CD14-positive monocyte (primary cell): ENCODE measurements at places on chromosomes 12 and 14.

- DNase-seq = no peak
Observed at GRCh38 chr12:122311696-122312095, 45.4 kb upstream of the VPS33A start.

DNA sequence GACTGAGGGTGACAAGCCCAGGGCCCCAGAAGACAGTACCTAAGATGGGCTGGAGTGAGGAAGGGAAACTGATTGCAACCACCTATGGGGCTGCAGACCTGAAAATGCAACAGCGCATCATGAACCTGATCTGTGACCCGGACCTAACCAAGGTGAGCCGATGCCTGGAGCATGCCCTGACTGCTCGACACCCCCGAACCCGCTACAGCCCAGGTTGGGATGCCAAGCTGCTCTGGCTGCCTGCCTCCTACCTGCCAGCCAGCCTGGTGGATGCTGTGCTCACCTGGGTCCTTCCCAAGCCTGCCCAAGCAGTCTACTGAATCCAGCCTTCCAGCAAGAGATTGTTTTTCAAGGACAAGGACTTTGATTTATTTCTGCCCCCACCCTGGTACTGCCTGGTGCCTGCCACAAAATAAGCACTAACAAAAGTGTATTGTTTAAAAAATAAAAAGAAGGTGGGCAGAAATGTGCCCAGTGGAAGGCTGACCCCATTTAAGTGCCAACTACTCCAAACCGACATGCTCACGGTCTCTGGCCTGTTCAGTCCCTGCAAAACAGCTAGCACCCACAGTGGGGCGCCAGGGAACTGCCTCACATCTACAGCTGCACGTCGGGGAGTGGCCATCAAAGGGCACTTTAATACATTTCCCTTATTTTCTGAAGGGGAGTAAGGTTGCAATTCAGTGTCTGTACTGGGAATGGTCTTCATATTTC lies 4.2 kb downstream of the RDH5 start:
- DNase-seq = peak; percentile 68

DNA sequence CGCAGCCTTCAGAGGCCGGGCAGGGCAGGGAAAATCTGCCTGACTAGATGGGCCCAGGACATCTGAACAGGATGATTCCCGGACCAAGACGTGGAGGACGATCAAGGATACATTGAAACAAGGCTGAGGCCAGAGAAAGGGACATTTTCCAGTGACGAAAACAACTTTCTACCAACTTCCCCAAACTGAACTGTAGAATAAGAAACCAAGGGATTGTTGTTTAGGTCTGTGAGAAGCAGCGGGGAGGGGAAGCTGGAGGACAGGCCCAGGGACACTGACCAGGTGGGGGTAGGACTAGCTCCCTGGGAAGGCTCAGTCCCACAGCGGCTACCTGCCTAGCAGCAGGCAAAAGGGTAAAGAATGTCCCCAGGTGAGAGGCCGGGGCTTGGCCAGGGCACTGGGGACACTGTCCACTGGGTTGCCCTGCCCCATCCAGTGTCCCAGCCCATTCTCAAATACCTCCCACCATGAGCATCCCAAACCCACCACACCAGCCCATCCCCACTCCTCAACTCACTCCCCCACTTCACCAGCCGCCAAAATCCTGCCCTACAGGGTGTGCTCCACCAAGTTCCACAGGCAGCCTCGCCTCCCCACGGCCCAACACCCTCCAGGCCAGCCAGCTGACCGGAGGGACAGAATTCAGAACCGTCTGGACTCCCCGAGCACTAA lies 995 bp downstream of the TNFRSF1A start:
- peak; percentile 80 for DNase-seq

- no peak for DNase-seq
Observed at GRCh38 chr14:102239231-102239630, 65.7 kb downstream of the MOK start.

- no peak for DNase-seq
Observed at GRCh38 chr12:5305425-5305824, 126.5 kb upstream of the NTF3 start.

DNA sequence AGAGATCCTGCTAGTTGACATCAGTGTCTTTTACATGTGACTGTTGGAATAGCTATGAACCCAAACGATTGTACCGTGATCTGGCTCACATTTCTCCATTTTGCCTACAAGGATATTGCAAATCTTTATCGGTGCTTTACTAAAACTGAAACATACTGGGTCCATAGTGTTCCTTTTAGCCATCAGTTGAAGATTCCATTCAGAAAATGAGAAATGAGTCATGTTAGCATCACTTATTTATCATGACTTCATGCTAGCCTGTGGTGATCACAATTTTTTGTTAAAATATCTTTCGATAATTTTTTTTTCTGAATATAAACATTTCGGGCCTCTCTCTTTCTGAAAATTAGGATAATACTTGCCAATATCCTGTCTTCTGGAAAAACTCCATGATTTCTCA lies 210.3 kb downstream of the EGLN3 start:
- DNase-seq = no peak

DNA sequence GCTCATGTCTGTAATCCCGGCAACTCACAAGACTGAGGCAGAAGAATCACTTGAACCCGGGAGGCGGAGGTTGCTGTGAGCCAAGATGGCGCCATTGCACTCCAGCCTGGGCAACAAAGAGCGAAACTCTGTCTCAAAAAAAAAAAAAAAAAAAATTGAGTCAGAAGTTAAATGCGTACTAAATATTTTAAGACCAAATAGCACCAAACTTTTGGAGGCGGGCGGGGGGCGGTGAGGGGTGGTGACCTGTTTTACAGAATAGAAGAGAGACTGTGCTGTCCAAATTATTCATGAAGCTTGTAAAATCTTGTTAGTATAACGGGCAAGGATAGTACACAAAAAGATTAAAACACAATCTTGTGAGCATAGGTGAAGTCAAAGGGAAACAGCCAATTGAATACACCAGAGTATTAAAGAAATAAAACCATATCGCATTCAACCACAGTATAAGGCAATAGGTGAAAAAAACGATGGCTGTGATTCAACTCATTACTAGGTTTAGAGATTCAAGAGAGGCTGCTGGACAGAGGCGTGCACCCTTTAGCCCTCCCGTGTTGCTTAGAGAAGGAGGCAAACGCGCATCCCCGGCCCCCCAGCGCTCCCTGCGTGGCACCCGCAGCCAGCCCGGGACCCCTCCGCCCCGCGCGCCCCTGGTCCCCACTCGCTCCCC lies 571 bp downstream of the ZNF891 start:
- no peak for DNase-seq

DNA sequence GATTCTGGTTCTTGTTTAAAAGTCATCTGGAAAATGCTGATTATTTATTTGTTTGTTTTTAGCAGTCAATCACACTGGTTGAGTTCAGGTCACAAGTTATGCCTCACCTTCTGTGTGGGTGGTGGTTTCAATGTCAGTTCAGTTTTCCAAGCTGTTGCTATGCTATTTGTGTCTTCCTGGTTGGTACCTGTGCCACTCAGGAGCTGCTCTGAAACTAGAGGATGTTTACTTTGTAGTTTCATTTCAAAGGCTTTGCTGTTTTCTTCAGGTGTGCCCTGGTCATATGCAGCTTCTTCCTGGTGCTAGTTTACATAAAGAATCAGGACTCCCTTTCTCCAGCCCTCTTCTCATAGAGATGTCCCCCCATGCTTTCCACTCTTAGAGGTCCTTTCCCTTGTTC lies 75.7 kb upstream of the PPP4R3A start:
- DNase-seq = no peak

DNA sequence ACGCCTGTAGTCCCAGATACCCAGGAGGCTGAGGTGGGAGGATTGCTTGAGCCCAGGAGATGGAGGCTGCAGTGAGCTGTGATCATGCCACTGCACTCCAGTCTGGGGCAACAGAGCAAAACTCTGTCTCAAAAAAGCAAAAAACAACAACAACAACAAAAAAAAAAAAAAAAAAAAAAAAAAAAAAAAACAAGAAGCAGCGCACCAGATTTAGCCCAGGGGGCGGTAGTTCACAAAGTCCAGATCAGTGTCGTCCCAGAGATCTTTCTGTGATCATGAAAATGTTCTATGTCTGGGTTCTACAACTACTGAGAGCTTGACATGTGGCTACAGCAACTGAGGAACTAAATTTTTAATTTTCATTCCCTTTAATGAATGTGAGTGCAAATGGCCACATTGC lies 27.4 kb downstream of the OAS2 start:
- DNase-seq = no peak

GRCh38 chr12:18658829-18659228 lies 79.0 kb downstream of the PLCZ1 start:
- DNase-seq = no peak

- no peak for DNase-seq
Observed at GRCh38 chr12:574475-575128, 88.6 kb downstream of the NINJ2 start.

DNA sequence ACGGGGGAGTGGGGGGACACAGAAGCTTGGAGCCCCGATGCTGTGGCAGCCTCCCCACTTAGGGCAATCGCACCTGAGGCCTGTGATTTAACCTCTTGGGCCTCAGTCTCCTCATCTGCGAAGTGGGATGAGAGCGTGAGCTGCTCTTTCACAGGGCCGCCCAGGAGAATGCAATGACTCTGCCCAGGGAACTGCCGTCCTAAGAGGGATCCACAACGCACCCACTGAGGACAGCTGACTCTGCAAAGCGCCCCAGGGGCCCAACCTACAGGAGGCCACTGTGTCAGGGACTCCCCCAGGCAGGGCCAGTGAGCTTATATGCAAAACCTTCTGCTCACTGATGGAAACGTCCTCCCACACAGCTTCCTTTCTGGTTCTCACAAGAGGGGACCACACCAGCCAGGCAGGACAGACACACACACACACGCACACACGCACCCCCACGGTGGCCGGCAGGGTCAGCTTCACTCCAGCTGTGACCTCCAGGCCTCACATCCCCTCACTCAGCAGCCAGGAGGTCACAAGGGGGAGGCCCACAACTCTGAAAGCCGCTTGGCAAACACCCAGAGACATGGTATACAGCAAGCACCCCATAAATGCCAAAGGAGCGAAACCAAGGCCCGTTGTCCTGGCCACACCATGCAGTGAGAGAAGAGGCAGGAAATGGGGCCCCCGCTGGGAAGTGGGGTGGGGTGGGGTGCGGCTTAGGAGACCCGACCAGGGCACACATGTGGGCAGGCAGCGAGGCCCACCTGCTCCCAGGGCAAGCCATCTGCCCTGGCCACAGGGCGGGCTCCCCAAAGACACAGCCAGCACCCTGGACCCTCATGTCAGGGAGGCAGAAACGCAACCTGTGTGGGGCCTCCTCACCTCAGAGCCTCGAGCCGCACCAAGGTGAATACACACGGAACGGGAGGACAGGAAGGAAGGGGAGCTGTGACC lies 73.3 kb downstream of the NCOR2 start:
- DNase-seq = peak; percentile 27

- no peak for DNase-seq
Observed at GRCh38 chr12:47856094-47856493, 36.4 kb upstream of the HDAC7 start.

DNA sequence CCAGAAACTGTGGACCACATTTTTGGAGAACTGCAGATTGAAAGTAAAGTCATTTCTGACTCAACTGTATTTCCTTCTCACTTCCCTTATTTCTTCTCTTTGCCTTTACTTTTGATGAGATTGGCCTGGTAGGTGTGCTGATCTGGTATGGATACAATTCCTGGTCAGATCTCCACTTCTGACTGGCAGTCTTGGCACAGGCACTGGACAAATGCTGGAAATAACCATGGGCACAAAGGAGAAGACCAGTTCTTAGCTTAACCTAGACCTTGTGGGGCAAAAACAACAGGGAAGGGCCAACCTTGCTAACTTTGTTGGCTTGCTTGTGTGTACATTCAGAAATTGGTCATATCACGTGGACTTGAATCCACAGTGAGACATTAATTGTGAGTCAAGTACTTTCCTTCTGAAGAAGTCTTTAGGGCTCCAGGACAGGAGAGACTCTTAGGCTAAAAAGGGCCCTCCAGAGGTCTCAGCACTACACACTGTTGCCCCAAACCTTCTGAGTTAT lies 75.0 kb downstream of the DIP2B start:
- DNase-seq = peak; percentile 30

GRCh38 chr12:49039421-49040363 lies 20.9 kb downstream of the KMT2D start:
- no peak for DNase-seq

DNA sequence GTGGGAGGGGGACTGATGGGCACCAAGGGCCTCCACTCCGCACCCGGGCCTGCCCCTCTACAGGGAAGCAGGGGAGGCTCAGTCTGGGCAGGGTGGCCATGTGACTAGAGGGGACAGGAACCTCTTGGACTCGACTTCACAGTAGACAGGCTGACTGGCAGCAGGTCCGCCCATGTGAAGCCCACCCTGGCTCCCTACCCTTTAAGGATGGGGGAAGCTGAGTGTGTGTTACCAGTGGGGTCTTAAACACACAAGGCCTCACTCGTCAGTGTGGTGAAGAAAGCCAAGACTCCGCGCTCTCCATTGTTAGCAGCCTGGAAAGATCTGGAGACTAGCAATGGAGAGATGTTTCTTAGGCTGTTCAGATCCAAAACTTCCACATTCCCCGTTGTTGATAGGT lies 52.4 kb downstream of the ANAPC7 start:
- no peak for DNase-seq

- no peak for DNase-seq
Observed at GRCh38 chr14:31703056-31703455, 141.9 kb downstream of the NUBPL start.

DNA sequence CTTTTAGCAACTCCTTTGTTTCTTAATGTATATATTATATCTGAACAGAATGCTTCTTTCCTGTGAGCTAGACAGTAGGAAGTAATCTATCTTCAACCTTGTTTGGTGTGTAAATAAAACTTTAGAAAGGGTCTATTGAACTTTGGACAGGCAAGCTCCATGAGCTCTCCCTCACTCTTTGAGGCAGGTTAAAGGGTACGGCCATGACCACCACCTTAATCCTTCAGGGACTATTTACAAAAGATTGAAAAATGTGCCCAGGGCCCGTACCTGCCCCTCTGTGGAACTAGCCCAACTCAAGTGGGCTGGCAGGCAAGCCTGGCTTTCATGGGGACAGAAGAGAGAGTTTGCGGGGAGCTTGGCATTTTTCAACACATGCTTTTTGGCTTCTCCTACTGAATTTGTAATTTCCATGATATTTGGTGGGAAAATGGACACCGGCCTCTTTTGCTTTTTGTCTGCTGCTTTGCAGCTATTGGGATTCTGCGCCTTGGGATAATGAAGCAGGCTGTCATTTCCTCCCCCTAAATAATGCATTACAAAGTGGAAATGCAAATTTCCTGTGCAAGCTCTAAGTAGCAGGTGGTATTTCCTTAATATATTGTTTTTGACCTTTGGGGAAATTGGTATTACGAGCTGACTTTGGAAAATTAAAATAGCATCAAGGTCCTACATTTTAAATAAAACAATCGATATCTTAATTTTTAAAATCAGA lies 106.0 kb downstream of the HMGA2 start:
- DNase-seq = no peak

GRCh38 chr12:13534645-13535398 lies 338.3 kb downstream of the EMP1 start:
- DNase-seq = peak; percentile 0

- DNase-seq = no peak
Observed at GRCh38 chr12:69046363-69046762, 113.4 kb upstream of the CPM start.

- DNase-seq = no peak
Observed at GRCh38 chr12:115693970-115694369, 583.5 kb downstream of the MED13L start.
